ENCODE measurements at places on chromosomes 1 and 21. TPM values are rescaled to one million over a fixed set of nuclear protein-coding genes. Genes with fewer than 3 reads are reported as not detected.
A peak's percentile ranks its signal among the peaks of the same experiment; 100 is the strongest.

DNA sequence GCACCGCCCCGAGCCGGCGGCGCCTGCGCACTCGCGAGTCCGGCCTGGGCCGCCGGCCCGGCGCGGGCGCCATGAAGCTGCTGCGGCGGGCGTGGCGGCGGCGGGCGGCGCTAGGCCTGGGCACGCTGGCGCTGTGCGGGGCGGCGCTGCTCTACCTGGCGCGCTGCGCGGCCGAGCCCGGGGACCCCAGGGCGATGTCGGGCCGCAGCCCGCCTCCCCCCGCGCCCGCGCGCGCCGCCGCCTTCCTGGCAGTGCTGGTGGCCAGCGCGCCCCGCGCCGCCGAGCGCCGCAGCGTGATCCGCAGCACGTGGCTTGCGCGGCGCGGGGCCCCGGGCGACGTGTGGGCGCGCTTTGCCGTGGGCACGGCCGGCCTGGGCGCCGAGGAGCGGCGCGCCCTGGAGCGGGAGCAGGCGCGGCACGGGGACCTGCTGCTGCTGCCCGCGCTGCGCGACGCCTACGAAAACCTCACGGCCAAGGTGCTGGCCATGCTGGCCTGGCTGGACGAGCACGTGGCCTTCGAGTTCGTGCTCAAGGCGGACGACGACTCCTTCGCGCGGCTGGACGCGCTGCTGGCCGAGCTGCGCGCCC, at the start of gene B3GALT6:
Gene B3GALT6, plus strand, starts transcription at position 30 of the 588 bp plus-strand sequence. Its CDS starts 42 bp downstream, at position 72.
- no peaks in the 10 kb centered on the region for H3K4me1 ChIP-seq
- DNase-seq: no peak
- peak within 1 kb of the TSS; percentile 88 for H3K4me3 ChIP-seq
- H3K27me3 ChIP-seq: no peaks in the 10 kb centered on the region
- H3K27ac ChIP-seq: peak within 1 kb of the TSS; percentile 96

- no peak overlapping the region for H3K27ac ChIP-seq
- H3K4me3 ChIP-seq: no peak overlapping the region
- no peaks in the 10 kb centered on the region for H3K36me3 ChIP-seq
Observed at GRCh38 chr1:192632188-192632587, 3.8 kb upstream of the RGS13 start.

GRCh38 chr1:2592672-2593071, 6.1 kb downstream of the PRXL2B start:
- H3K27ac ChIP-seq: no peak overlapping the region
- no peak overlapping the region for H3K4me3 ChIP-seq
- no peaks in the 10 kb centered on the region for H3K36me3 ChIP-seq
- no peaks in the 10 kb centered on the region for H3K27me3 ChIP-seq
- no peak for DNase-seq

DNA sequence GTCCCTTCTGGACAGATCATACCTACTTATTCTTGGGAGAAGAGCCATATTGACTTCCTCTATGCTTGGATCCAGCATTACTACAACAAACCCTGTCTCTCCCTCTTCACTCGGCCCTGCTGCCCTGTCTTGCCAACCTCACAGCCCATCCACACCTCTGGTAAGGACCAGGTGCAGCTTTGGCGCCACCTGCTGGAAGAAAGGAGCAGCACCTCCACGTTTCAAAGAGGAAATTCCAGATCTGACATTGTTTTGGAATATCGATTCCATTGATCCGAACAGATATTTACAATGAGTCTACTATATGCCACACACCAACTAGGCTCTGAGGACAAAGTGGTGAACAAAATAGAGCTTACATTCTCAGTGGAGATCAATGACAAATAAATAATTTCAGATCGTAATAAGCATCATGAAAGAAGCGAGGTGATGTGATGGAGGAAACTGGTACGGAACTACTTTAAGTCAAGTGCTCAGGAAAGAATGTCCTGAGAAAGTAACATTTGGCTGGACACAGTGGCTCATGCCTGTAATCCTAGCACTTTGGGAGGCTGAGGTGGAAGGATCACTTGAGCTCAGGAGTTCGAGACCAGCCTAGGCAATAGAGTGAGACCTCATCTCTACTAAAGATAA, 18.7 kb downstream of the MFSD2A start:
- H3K27ac ChIP-seq: no peak overlapping the region
- H3K4me1 ChIP-seq: no peaks in the 10 kb centered on the region
- no peaks in the 10 kb centered on the region for H3K36me3 ChIP-seq

The OPTC gene
- not detected for total RNA-seq

Data from right atrium auricular region (tissue), 2 donors.